NCI-H446 treated with DMSO at 0.1 percent for 48 hours (cell line): ENCODE measurements at places on chromosomes 6 and 20.

DNA sequence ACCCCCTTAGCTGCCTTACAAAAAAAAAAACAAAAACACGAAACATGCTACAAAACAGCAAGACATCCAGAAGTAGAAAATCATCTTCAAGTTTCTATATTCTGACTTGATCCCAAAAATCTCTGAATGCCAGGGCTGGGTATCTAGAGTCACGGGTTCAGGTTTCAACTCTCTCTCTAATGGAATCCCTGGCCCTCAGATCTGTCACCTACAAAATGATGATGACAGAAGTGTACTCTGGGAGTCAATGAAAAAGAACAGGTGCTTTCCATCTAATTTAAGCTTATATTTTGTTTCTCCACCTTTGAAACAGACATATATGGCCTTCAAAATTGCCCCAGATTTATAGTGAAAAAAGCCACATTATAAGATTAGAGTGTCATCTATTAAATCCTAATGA, 18.3 kb downstream of the RTN4IP1 start:
- no peak for DNase-seq

GRCh38 chr20:63378626-63379025, 17.5 kb upstream of the CHRNA4 start:
- no peak for DNase-seq

- peak; percentile 35 for DNase-seq
Measured at GRCh38 chr20:45969712-45970634, 2.0 kb downstream of the ZNF335 start.

DNA sequence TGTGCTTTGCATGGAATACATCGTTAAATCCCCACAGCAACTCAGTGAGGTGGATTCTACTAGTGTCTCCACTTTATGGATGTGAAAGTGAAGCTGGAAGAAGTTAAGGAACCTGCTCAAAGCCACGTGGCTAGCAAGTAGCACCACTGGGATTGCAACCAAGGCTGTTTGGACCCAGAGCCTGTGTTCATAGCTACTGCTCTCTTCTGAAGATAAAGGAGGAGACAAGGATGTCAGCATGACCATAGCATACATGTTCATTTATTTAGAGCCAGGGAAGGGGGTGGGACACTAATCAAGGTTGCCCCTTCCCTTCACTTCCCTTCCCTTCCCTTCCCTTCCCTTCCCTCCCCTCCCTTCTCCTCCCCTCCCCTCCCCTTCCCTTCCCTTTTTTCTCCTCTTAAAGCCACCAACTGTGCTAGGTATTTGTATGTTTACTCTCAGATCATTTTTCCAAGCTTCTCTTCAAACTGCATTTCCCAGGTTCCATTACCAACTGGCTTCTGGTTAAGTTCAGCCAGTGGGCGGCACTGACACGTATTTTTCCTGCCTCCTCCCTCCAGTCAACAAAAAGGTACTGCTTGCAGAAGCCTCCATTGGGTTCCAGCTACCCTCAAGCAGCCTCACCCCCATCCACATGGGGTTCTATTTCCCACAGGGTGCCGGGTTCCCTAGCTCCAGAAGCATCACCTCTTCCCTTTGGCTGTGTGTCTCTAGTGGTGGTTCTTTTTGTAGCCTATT, 134.9 kb downstream of the BCAS1 start:
- no peak for DNase-seq

GRCh38 chr6:3540253-3540820, 83.5 kb upstream of the SLC22A23 start:
- no peak for DNase-seq

- DNase-seq: peak; percentile 89
Measured at GRCh38 chr6:34657307-34657978, 39.1 kb downstream of the ILRUN start.

- DNase-seq: no peak
Measured at GRCh38 chr6:154306696-154307095, 49.9 kb downstream of the IPCEF1 start.

DNA sequence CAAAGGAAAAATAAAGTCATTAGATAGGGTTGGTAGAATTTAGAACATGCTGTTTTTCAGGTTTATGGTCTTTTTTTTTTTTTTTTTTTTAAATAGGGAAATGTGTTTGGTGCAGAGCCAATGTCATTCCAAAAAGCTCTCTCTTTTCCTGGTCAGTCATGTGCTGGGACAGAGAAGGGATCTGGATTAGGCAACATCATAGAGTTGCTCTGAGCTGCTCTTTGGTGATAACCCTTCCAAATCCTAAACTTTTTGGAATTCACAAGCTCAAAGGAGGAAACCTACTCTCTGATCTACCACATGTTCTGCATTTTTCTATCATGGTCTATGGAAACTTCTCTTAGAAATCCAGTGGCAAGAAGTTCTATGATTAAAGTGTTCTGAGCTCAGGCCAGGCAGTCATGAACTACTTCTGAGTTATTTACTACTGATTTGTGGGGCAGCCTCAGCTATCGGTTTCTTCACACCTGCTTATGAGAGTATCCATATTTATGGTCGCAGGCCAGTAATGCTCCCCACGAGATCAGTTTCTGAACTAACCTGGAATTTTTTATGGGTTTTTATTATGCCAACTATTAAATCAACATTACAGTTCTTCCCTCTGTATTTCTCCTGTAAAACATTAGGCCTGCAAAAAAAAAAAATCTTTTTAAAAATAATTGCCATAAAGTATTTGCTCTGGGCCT, 4.8 kb downstream of the EDN1 start:
- no peak for DNase-seq

DNA sequence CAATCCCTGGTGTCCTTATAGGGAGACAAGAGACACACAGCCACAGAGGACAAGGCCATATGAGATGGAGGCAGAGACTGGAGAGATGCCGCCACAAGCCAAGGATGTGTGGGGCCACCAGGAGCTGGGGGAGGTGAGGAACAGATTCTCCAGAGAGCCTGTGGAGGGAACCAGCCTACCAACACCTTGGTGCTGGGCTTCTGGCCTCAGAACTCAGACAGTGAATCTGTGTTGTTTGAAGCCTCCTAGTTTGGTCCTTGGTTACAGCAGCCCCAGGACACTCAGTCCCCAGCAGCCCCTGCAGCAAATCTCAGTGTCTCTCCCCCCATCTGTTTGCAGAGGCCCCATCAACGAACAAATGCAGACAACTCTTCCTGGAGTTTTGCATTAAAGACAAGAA, 73.2 kb upstream of the BHLHE23 start:
- DNase-seq: no peak

DNA sequence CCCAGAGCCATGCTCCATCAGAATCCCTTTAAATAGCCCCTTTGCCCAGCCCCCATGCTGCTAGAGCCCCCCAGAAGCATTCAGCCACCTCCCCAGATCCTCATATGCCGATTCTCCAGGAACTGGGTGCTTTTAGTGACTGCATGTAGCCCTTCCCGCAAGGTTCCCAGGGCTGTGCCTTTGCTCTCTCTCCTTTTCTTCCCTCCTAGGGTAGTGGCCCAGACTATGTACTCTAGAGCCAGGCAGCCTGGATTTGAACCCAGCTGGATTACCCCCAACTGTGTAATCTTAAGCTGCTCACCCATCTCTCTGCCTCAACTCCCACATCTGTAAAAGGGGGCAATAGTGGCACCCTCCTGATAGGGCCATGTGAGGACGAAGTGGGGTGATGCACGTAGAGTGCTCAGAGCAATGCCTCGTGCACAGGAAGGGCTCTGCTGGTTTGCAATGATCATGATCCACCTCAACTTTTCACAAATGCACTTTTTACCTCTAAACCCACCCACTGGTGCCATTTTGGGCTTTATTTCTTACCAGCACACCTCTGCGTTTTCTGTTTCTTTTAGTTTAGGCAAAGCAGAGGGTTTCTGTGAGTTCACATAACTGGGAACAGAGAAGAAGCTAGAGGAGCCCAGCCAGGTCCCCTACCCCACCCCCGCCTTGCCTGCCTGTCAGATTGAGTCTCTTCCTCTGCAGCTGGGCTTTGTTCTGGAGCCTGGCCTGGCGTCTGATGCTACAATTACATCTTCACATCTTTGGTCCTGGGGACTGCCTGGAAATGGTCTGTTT, 396.5 kb downstream of the RNGTT start:
- no peak for DNase-seq

DNA sequence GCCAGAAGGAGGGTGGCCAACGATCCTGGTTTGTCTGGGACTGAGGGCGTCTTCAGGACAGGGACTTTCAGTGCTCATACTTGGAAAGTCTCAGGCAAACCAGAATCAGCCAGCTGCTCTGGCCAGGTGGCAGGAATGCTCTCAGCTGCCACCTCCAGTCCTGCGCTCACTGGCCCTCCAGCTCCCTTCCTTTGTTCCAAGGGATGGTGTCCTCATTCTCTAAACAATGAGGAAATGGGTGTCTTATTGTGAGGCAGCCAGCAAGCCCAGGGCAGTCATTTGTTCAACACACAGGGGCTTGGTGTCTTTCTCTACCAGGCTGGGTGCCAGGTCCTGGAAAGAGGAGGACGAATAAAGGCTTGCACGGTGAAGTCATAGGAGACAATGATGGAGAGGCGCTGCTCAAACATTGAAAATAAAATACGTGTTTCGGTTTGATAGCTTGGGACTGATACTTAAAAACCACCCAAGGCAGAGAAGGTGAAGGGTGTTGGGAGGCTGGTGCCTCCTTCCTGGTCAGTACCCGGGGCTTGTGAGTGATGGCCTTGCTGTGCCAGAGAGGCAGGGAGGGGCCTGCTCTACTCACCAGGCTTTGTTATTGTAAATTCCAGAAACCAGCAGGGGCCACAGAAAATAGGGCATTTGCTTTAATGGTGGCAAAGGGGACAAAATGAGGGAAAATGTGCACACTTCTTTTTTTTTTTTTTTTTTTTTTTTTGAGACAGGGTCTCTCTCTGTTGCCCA, 11.3 kb upstream of the TMEM181 start:
- DNase-seq: no peak

- no peak for DNase-seq
Measured at GRCh38 chr20:1209447-1210387, 6.5 kb downstream of the C20orf202 start.

- DNase-seq: no peak
Measured at GRCh38 chr6:3322366-3322890, 63.7 kb downstream of the PSMG4 start.

DNA sequence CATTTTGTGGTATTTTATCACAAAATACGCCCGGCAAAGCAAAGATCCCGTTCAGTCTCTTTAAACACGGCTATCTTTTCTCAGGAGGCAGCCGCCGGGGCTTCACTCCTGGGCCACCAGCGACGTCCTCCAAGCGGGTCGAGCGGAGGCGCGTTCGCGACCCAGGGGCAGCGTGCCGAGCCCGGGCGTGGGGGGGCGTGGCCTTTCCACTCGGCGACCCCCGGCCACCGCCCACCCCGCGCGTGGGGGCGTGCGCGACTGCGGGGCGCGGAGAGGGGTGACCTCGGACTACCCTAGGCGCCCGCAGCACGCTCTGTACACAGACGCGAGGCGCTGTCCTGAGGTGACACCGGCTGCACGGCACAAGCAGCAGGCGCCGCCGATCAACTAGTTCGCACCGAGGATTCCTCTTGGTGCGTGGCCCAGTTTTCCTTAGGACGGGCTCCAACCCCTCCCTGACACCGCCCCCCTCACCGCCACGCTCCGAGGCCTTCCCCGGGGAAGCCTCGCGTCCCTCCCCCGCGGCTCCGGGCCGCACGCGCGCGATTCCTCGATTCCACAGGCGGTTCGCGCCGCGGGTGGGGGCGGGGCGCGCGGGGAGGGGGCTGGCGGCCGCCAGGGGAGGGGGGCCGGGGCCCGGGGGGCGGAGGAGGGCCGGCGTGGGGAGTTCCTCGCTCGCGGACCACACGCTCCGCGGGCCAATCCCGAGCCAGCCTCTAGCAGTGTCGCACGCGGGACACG, 1.1 kb upstream of the JARID2 start:
- peak; percentile 57 for DNase-seq

DNA sequence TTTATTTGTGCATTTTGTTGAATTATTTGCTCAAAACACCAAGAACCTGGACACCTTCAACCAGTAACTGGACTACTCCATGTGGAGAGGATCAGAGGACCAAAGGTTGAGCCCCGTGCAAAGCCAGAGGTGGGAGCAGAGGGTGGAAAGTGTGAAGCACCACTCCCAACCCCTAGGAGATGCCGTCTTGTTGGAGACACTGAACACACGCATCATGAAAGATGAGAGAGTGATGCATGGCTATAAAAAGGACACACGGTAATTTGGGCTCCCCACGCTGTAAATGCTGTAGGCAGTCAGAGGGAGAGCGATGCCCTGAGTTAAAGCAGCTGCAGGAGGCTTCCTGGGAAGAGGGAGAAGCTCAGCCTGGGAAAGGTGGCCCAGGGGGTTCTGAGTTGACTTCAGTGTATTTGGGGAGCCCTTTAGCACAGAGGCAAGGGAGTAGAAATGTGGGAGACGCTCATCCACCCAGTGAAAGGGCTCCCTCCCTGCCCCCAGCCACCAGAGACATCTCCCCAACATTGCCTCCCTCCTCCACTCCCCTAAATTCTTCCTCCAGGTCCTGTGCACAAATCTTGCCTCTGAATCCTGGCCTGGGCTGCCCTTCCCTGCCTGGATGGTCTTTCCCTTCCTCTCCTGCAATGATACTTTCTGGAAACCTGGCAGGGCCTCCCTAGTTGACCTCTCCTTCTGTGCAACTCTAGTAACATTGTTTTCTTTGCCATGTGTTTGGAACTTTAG, 55.8 kb upstream of the IYD start:
- no peak for DNase-seq

GRCh38 chr20:8362457-8362856, 230.4 kb downstream of the PLCB1 start:
- no peak for DNase-seq

DNA sequence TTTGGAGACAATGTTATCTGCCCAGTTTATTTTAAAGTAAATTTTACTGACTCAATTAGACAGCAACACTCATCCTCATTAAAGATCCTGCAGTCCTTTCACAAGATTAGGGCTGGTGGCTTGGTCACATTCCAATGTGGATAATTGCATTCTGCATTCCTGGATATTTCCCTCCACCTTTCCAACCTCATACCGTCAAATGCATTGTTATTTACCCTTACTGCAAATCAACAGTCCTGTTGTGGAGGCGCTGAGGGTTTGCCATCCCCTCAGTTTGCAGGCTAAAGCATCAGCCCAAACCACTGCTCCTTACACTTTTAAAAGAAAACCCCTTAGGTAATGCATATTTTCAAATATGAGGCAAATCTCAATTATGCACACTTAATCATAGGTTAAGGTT, 5.4 kb downstream of the CITED2 start:
- DNase-seq: no peak

GRCh38 chr6:107823047-107823557, 1.0 kb downstream of the SCML4 start:
- no peak for DNase-seq

- no peak for DNase-seq
Measured at GRCh38 chr6:149809798-149810197, 54.4 kb downstream of the LRP11 start.

GRCh38 chr6:58073263-58073662, 755.8 kb downstream of the PRIM2 start:
- no peak for DNase-seq

GRCh38 chr6:83273596-83273995, 80.4 kb downstream of the RWDD2A start:
- no peak for DNase-seq
